Hematopoietic multipotent progenitor cell treated with erythropoietin and hydrocortisone succinate and interleukin-3 and kit ligand, for 6 days (in vitro differentiated cells): ENCODE measurements at places on chromosomes 7 and 10.

DNA sequence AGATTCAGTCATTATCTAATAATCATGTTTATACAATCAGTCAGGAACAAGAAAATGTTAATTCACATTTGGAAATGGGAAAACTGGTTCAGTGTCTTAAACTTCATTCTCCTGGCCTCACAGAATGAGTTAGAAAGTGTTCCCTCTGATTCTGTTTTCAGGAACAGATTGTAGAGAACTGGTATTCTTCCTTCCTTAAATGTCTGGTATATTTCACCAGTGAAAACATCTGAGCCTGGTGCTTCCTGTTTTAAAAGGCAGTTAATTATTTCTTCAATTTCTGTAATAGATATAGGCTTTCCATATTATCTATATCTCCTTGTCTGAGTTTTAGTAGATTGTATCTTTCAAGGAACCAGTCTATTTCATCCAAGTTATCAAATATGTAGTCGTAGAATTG is 97.1 kb upstream of the TMEM168 start:
- DNase-seq, result no peak

- DNase-seq, result no peak
These were observed 249.3 kb upstream of the NEBL start for GRCh38 chr10:21146436-21146789.

DNA sequence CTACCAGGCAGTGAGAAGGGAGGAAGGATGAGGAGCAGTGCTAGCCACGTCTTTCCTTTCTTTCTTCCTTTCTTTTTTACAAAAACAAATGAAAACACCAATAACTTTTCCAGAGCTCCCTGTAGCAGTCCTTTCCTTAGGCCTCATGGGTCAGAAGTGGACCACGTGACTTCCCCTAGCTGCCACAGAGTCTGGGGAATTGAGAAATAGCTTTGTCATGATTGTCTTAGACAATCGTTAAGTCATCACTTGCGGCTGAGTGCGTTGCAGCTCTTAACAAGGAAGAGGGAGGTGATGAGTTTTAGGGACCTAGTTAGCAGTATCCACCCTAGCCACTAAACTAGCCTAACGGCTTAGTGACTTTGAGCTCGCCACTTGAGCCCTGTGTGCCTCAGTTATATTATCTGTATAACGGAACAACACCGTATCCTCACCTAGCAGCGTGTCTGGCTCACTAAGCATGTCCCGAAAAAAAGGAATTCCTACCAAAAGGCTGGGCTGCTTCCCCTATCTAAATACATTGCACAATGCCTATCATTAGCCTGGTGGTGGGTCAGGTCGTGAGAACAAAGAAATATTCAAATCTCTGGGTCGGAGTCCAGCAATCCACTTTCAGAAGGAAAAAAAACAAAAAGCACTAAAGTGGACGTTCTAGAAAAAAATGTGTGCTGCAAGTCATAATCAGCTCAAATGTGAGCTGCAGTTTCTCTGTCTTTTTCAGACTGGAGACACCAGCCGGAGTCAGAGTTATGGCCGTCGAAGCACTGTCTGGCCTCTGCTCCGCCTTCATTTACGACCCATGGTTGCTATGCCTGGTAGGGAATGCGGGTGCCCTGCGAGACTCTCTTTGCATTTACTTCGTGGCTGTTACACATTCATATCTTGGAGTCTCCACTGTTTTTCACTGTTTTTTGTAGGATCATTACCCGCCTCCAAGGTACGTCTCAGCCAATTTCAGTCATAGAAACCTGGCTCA is 338.5 kb upstream of the FOXK1 start:
- DNase-seq, result no peak

DNA sequence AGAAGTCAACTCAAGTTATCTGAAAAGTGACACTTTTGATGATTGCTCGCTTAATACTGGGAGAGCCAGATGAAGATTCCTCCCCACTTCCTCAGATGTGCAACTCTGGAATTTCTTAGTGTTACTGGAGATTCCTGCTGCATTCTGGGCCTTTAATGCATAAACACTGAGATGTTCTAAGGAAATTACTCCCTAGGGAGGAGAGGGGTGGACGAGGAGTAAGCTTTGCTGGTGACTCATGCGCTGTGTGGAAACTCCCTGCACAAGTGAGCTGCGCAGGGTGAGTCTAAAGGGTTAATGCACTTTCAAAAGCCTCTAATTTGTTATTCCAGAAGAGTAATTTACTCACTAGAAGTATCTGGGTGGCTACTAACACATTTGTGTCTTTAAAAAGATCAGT is 46.3 kb downstream of the EGFR start:
- DNase-seq, result no peak

DNA sequence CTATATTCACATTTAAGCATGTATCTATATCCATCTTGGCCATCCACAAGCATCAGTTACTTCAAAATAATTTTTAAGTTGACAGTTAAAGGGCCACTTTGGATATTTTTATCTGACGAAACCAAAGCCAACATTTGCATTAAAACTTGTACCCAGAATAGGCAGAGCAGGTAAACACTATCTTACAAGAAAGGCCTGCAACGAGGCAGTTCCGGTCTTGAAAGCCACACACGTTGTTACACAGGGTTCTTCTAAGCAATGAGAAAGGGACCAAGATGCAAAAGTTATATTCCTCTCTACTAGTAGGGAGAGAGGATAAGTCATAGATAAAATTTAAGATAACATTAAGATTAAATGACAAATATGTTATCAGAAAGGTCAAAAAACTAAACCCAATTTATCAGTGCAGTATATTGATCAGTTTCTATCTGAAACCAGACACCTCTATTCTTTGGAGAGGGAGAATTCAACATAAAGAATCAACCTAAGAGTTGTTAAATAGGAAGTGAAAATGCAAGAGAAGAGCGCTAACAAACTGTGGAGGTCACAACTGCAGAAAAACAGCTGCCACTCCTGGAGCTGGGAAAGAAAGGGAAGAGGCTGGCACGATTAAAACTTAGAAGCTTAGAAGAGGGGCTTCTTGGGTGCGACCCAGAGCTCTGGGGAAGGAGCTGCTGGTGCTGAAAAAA is 701.3 kb downstream of the TNS3 start:
- DNase-seq, result no peak

- DNase-seq, result peak; percentile 10
These were observed 95.3 kb downstream of the MYOF start for GRCh38 chr10:93386631-93387369.

GRCh38 chr7:156230576-156230975 is 410.0 kb upstream of the RNF32 start:
- no peak for DNase-seq

- no peak for DNase-seq
These were observed 12.5 kb upstream of the SEPHS1 start for GRCh38 chr10:13360587-13360986.

- peak; percentile 81 for DNase-seq
These were observed 1.7 kb downstream of the SFXN3 start for GRCh38 chr10:101032637-101033224.

- no peak for DNase-seq
These were observed 209.8 kb upstream of the RHOBTB1 start for GRCh38 chr10:61153771-61154170.

DNA sequence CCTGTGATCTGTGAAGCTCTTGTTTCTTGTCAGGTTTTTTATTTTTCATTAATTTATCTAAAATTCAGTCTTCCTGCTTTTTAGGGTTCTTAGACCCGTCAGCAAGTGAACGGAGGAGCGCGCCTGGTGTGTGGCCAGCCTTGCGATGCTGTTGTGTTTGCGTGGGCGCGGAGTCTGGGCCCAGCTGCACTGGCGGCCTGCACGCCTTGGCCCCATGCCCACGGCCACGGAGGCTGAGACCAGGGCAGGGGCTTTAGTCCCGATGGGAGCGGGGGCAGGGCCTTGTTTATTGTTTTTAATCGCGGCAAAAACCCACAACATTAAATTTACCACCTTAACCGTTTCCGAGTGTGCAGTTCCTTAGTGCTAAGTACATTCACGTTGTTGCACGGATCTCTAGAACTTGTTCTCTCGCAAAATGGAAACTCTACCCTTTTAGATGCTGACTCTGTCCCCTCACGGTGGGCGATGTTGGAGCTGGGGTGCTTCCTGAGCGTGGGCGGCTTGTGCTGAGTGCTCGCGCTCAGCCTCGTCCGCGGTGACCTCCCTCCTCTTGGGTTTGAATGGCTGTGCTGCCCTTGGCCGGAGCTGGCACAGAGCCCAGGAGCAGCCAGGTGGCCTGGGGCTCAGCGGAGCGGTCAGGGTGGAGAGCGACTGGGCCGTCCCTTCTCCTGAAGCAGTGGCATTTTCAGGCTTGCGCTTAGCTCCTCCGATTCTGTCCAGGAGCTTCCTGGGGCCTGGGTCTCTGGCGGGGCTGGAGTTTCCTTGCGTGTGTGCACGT is 69.1 kb downstream of the INPP5A start:
- DNase-seq, result no peak

DNA sequence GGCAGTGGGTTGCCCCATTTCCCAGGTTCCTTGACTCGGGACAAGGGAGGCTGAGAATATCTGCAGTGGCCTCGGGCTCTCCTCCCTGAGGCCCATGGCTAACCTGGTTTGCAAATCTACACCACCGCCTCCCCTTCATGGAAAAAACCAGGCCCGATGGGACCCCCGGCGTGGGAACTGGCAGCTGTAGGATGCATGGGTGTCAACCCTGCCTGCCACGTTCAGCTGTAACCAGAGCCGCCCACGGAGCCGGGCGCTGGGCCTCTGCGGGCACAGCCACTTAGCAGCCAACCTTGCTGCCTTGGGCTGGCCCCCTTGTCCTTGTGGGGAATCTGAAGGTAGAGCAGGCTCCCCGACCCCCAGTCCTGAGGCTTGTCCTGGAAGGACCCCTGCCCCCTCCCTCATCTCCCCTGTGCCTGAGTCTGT is 1.6 kb downstream of the PWWP2B start:
- no peak for DNase-seq

- DNase-seq, result peak; percentile 41
These were observed 339.0 kb upstream of the ZMIZ1 start for GRCh38 chr10:78729800-78730199.

DNA sequence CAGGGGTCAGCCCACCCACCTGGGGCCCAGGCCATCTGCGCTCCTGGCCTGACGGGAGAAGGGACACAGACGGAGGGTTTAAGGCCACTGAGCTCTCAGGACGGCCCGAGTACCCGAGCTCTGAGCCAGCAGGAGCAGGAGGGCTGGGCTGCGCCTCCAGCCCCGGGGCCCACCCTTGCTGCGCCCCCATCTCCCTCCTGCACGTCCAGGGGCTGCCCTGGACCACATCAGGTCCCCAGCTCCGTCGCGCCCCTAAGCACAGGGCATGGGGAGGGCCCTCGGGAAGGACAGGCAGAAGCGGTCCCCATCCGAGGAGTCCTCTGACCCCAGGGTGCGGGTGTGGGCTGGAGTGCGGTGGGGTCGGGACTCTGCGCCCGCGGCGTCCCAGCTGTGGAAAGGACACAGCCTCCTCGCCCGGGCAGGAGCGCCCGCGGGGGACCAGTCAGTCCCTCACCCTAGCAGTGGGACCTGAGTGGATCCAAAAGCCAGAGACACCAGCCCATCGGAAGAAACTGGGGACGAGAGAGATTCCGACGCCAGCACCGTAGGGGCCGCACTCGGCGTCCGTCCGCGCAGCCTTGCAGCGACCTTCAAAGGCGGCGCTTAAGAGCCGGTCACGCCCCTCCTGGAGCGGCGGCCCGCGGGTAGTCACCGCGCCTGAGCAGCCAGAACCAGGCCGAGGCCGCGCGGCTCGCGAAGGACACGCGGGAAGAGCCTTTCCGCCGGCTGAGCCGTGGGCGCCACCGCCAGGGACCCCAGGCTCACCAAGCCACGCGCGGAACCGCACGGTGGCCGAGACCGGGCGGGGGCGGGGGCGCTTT is 15.9 kb downstream of the CAMK2B start:
- peak; percentile 67 for DNase-seq

GRCh38 chr10:18196806-18197550 is 56.8 kb downstream of the CACNB2 start:
- no peak for DNase-seq

DNA sequence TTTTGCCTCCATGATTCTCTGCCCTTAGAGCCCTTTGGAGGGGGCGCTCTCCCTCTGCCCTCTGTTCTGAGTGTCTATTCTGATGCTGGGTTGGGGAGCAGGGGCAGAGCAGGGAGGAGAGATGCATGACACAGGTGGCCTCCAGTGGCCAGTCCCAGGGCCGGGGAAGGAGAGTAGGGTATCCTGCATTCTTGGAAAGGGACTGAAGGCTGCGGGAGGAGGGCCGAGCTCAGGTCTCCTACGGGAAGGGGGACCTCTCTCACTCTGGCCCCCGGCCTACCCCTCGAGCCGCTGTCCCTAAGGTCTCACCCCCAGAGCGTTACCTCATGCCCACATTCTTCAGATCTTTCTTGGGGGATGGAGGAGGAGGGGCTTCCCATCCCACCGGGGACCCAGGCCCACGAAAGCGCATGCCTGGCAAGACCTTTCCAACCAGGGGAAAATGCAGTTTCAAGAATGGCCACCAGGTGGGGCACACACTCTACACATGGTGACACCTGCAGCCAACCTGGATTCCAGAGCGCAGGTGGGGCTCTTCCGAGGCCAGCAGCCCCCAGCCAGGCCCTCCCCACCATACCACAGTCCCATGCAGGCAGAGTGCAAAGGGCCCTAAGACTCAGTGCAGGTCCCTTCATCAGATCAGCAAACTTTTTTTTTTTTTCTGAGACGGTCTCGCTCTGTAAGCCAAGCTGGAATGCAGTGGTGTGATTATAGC is 86.4 kb downstream of the MYL10 start:
- DNase-seq, result peak; percentile 72

- no peak for DNase-seq
These were observed 242.6 kb downstream of the CNTNAP2 start for GRCh38 chr7:146359176-146359575.

DNA sequence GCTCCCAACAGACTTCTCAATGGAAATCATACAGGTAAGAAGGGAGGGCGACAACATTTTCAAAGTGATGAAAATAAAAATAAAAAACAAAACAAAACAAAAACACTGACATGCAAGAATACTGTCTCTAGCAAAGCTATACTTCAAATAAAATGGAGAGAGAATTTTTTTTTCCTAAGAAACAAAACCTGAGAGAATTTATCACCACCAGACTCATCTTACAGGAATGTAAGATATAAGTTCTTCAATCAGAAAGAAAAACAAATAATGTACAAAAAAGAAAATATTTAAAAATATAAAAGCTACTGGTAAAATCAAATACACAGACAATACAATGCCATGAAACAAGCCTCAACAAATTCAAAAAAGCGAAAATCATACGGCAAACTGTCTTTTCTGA is 113.2 kb downstream of the NRBF2 start:
- no peak for DNase-seq
